ENCODE measurements at places on chromosomes 13 and 19.

DNA sequence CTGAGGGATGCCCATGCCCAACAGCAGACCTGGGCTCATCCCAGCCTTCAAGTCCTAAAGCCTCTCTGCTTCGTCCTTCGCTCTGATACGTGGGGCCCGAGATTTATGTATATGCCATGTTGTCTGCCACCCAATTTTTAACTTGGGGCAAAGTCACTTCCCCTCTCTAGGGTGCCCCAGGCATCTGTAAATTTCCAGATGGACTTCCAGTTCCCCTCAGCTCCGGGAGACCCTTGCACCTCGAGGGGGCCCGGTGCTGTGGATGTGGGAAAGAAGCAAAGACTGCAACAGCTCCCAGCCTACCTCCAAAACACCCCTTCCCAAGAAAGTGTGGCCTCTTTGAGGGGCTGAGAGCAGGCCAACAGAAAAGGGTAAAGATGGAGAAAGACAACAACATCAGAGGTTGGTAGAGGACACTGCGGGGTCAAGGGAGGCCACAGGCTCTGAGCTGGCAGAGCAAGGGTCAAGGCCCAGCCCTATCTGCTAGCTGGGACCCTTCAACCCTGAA is 97.4 kb downstream of the STK24 start:
- no peak for DNase-seq

DNA sequence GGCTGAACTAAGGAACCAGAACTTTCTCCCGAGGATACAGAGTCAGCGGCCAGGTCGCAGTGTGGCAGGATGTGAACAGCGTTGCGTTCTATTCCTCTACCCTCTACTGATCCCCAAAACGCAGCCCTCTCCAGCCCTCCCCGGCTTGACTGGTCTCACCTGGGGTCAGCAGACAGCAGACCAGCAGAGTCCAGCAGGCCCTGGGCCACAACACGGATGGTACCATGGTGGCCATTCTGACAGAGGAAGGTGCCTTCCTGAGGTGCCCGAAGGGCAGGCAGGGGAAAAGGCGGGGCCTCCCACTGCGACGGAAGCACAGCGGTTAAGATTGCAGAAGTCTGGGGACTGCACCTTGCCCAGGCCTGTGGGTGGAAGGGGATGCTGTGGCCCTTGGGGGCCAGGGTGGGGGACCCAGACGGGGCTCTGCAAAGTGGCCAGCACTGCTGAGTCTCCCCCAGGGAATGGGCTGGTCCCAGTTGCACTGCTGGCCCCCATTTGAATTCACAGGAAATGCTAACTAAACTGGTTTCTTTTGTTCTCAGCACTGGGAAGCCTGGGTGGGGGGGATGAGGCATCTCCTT is at the start of gene ICAM3:
ICAM3 (minus strand) TSS at position 245 of the 581 bp plus-strand sequence; CDS start at position 235, 10 bp downstream.
- no peak for DNase-seq

- DNase-seq, result peak; percentile 84
These were observed 4.9 kb downstream of the ADAMTSL5 start for GRCh38 chr19:1507763-1508506.

DNA sequence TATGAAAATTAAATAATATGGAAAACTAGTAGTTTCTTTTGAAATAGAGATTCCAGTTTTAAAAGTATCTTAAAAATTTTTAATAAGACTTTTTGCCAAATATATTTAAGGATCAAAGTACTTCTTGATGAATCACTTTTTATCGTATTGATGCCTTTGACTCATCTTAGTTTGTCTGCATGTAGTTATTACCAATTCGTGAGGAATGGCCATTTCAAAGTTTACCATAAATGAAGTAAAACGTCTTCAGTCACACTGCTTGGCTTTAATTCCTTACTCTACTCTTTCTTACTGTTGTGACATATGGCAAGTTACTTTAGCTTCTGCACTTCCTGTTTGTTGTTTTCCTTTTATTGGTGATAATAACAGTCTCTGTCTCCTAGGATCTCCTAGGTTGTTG is 38.3 kb downstream of the NDFIP2 start:
- DNase-seq, result no peak

GRCh38 chr13:48400090-48400694 is 12.7 kb downstream of the LPAR6 start:
- DNase-seq, result no peak

GRCh38 chr13:33842986-33843385 is 25.0 kb downstream of the RFC3 start:
- DNase-seq, result no peak

GRCh38 chr13:95295026-95295425 is 6.2 kb downstream of the ABCC4 start:
- DNase-seq, result no peak

GRCh38 chr13:76879203-76879882 is 6.9 kb downstream of the KCTD12 start:
- DNase-seq, result peak; percentile 19

- DNase-seq, result no peak
These were observed 1.3 kb downstream of the NFIX start for GRCh38 chr19:12996406-12997094.

GRCh38 chr13:94170145-94170571 is 309.3 kb downstream of the DCT start:
- no peak for DNase-seq

- no peak for DNase-seq
These were observed 3.3 kb downstream of the RPS19 start for GRCh38 chr19:41863209-41863931.

DNA sequence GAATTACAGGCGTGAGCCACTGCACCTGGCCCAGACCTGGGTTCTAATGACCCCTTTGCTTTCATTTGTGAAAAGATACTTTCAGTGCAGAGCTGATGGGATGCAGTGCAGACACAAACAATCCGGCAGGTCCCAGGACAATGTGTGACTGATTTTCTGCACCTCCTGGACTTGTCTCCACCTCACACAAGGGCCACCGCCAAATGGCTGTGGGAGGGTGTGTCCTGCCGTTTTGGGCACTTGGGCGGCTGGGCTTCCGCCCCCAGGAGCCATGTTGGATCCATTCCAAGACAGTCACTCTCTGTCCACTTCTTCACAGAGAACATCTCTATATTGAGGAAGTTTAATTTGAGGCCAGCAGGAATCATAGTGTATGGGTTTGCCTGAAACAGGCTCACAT is 112.3 kb upstream of the ZNF507 start:
- no peak for DNase-seq

DNA sequence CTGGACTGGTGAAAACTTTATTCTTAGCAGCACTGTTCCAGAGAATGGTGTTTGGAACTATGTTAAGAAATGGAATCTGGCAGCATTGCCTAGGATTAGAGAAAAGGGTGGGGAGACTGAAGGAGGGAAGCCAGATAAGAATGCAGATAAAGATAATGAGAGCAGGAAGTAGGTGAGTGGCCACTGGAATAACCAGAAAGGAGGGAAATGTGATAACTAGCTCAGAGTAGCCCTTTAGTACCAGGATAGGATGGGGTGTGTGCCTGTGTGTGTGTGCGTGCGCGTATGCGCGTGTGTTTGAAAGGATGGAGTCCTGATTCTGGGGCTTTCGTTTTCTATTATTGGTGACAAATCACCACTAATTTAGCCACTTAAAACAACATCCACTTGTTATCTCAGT is 33.4 kb upstream of the FRY start:
- DNase-seq, result peak; percentile 45

GRCh38 chr13:75299246-75299645 is 182.7 kb downstream of the TBC1D4 start:
- DNase-seq, result no peak

- DNase-seq, result no peak
These were observed 204.5 kb downstream of the PDS5B start for GRCh38 chr13:32790731-32791130.

DNA sequence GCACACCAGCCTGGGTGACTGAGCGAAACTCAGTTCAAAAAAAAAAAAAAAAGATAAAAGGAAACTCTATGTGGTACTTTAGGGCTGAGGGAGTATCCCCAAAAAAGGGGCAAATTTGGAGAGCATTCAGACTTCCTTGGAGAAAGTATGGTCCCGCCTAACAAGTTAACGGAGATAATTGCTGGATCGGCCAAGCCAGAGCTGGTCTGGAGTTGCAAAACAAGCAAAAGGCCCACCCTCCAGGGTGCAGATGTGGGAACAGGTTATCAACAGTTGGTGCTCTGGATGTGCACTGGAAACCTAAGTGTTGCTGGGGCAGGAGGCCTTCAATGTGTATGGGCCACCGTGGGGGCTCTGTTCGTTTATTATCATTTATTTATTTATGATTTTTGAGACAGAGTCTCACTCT is 2.8 kb downstream of the IQCN start:
- DNase-seq, result no peak

DNA sequence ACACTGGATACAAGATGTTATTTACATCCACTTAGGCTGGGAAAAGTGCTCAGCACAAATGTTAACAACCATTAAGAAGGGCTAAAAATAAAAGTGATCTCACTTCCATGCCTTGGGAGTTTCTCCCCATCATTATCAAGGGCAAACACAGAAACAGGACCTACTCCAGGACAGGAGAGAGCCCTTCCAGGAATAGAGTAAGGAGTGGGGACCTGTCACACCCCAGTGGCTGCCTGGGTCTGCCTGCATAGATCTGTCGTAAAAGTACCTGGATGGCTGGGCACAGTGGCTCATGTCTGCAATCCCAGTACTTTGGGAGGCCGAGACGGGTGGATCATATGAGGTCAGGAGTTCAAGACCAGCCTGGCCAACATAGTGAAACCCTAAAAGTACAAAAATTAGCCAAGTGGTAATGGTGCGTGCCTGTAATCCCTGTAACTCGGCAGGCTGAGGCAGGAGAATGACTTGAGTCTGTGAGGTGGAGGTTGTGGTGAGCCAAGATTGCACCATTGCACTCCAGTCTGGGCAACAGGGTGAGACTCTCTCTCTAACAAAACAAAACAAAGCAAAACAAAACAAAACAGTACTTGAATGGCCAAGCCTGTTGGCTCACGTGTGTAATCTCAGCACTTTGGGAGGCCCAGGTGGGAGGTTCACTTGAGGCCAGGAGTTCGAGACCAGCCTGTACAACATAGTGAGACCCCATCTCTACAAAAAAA is 5.6 kb downstream of the ATP8A2 start:
- no peak for DNase-seq

DNA sequence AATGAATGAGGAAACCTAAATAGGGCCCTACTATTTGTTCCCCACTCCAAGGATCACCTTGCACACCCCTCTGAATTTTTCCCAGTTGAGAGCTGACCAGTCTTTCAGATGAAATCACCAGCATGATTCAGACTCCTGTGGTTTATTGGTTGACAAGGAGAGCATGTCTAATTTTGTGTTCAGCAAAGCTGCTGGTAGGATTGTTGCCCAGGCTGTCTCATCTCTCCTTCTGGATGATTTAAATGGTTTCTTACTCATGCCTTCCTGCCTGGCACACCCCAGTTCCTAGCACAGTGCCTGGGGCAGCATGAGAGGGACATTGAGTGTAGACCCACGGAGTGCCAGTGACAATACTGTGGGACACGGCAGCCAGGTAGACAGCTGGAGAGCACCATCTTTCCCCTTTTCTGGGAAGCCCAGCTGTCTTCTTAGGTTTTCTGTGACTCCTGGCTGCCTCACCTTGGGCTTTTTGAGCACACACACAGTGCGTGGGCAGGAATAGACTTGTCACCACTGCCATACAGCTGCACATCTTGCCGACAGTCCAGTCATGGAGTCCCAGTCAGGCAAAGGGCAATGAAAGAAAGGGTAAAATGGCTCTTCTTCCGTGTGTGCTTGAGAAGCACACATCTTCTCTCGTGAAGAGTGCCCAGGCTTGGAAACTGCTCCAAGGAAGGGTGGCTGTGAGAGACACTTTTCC is 12.3 kb downstream of the FGF9 start:
- peak; percentile 28 for DNase-seq

- no peak for DNase-seq
These were observed 9.5 kb downstream of the PRR36 start for GRCh38 chr19:7864690-7865074.

- no peak for DNase-seq
These were observed 52.7 kb upstream of the MCF2L start for GRCh38 chr13:112916296-112916695.

- no peak for DNase-seq
These were observed 2.6 kb upstream of the SLC5A5 start for GRCh38 chr19:17869114-17869608.

GRCh38 chr19:50022823-50023222 is 2.3 kb downstream of the VRK3 start:
- DNase-seq, result no peak

DNA sequence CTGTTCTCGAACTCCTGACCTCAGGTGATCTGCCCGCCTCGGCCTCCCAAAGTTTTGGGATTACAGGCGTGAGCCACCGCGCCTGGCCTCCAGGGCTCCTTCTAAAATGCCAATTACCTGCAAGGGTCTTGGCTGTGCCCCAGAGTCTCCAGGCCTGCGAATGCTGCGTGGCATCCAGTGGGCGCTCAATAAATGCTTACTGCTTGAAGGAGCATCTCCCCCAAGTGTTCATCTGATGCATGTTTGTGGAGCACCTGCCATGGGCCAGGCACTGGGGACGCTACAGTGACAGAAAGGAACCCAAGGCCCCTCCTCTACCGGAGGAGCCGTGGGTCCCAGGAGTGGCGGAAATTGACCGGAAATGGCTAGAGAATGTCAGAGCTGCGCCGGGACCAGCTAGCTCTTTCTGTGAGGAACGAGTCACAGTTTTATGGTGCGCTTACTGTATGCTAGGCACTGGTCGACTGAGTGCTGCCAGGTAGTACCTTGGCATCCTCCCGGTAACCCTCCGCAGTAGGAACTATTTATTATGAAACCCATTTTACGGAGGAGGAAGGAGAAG is 14.2 kb downstream of the ANKRD24 start:
- DNase-seq, result no peak

DNA sequence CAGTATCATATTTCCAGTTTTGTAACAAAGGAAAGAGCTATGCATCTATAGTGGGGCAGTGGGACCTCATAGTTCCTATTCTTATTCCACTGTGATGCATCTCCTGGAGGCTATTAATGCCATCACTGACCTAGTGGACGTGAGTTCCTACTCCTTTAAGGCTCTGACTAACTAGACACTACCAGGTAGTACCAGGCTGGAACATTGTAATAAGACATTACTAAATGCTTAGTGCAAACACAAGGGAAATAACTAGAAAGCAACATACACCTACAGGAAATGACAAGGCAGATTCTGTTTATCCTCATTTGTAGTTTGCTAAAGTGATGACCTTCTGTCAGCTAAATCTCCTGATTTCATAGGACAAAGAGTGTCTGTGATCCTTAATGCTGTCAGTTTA is 192.5 kb downstream of the POSTN start:
- DNase-seq, result no peak

- DNase-seq, result no peak
These were observed 55.3 kb downstream of the STK24 start for GRCh38 chr13:98521461-98522247.

- DNase-seq, result peak; percentile 91
These were observed at the start of gene GDF15 for GRCh38 chr19:18385675-18386542. GDF15 (plus strand) TSS chr19:18386158; CDS start chr19:18386190, 32 bp downstream.

- no peak for DNase-seq
These were observed 47.7 kb upstream of the USPL1 start for GRCh38 chr13:30569901-30570576.
